ENCODE measurements at places on chromosomes 16 and 17.

DNA sequence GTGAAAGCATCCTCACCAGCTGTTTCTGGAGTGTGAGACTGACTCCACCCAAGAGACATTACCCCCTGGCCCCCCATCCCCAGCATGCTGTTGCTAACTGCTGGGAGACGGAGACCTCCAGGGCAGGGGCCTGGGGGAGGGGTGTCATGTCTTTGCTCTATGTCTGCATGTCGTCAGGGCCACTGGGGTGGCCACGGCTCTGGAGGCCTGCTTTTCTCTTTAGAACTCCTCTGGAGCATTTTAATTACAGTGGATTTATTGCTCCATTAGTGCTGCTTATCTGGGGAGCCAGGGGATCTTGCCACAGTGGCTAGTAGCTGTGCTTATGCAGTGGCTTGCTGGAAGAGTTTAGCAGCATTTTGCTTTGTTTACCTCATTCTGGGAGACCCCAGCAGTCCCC, 32.3 kb downstream of the CLEC16A start:
- no peak for DNase-seq

GRCh38 chr16:80527297-80527696, 13.5 kb upstream of the DYNLRB2 start:
- DNase-seq: no peak

GRCh38 chr17:47741109-47741792, 8.2 kb downstream of the TBX21 start:
- DNase-seq: no peak

DNA sequence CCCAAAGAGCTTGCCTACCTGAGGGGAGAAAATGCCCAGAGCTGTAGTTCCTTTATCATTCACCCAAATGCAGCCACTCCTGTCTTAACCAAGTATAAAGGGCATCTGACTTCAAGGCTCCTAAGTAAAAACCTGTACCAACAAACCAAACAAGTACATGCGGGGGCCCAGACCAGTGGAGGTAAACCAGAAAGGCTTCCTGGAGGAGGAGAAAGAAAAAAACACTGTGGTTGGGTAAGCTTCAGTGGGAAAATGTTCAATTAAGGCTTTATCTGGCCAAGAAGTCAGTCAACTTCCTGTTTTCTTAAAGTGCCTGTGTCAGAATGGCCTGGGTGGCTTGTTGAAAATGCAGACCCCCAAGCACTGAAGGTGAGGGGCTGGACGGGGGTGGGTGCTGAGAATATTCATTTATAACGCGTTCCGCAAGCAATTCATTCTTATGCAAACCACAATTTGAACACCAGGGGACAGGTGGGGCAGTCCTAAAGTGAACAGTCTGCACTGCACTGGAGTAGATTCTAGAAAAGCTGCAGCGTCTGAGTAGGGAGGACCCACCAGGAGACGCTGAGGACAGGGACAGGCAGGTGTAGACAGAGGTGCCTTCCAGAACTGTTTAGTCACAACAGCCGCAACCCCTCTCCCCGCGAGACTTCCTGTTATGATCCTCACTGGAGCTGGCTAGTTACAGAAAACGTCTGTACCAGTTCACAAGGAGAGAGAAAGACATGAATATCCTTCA, 467.1 kb downstream of the SOX9 start:
- no peak for DNase-seq

GRCh38 chr16:50280932-50281331, 14.6 kb downstream of the ADCY7 start:
- no peak for DNase-seq

DNA sequence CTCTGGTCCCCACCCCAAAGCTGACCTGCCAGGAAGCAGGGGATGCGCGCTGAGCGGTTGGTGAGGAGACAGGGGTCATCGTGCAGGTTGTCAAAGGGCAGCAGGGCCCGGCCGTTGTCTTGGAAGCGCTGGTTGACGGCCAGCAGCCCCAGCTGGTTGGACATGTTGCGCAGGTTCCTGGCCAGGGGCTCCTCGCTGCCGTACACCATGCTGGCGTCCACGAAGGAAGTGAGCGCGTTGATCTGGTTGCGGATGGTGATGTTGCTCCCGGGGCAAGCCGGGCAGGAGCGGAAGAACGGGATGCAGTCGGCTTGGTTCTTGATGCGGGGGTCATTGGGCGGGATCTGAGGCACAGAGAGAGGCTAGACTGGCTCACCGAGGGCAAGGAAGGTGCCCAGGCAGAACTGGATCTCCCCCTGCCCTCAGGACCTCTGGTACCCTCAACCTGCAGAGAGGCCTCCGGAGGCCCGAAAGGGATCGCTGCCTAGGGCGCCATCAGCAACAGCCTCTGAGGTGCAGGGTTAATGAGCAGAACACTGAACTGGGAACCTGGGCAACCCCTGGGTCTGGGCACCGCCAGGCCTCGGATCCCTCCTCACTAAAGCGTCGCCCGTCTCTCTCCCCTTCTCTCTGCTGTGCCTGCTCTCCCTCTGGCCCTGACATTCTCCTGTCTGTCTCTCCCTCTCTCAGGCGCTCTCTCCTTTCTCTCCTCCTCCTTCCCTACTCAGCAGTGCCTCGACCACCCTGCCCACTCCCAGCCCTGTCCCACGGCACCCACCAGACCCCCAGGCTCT, 2.7 kb downstream of the MPO start:
- no peak for DNase-seq

- DNase-seq: no peak
Measured at GRCh38 chr16:27495191-27495590, 54.5 kb downstream of the GTF3C1 start.

- DNase-seq: no peak
Measured at GRCh38 chr17:58229881-58230280, 8.5 kb upstream of the LPO start.

- DNase-seq: no peak
Measured at GRCh38 chr16:58475091-58475619, 24.8 kb upstream of the NDRG4 start.

DNA sequence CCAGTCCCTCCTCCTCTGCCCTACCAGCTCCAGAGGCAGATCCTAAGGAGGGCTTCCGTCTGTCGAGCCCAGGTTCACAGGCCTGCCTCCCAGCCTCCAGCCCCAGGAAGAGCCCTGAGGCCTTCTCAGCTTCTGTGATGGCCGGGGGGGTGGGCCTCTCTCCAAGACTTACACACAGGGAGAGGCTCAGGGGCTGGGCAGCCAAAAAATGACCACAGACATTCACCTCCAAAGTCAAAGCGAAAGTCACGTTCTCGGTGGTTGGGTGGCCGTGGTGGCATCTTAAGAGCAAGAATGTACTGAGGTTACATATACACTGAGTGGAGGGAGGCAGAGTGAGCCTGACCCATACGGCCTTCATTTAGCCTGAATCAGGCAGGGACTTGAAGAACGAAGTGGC, 119.1 kb downstream of the CCDC182 start:
- no peak for DNase-seq

- DNase-seq: no peak
Measured at GRCh38 chr17:32429598-32429997, 14.7 kb upstream of the PSMD11 start.

- DNase-seq: no peak
Measured at GRCh38 chr17:13030056-13030455, 12.2 kb upstream of the ELAC2 start.

- no peak for DNase-seq
Measured at GRCh38 chr16:62950351-62950750, 914.1 kb upstream of the CDH8 start.

GRCh38 chr16:89931964-89932363, 8.8 kb downstream of the TUBB3 start:
- DNase-seq: no peak

- no peak for DNase-seq
Measured at GRCh38 chr17:16215002-16215272, 397 bp downstream of the NCOR1 start.

- DNase-seq: no peak
Measured at GRCh38 chr17:21368545-21369246, 7.5 kb upstream of the KCNJ12 start.

- no peak for DNase-seq
Measured at GRCh38 chr17:76914937-76915336, 46.7 kb downstream of the MGAT5B start.

DNA sequence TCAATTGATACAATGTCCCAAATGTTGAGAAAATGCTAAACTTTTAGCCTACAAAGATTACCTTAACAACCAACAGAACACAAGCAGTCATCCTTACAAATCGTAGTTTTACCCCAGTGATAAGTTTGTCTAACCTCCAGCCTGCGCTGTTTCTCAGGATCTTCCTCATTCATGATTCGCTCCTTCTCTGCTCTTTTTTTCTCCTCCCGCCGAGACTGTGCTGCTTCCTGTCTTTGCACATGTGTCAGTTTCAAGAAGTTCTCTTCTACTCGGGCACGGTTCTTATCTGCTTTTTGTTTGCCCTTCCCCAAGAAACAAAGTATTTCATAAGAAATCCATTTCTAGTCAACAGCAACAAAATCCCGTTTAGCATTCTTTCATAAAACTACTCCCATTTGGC, 10.2 kb upstream of the STRADA start:
- no peak for DNase-seq

- DNase-seq: no peak
Measured at GRCh38 chr16:4071686-4072561, 44.3 kb downstream of the ADCY9 start.

DNA sequence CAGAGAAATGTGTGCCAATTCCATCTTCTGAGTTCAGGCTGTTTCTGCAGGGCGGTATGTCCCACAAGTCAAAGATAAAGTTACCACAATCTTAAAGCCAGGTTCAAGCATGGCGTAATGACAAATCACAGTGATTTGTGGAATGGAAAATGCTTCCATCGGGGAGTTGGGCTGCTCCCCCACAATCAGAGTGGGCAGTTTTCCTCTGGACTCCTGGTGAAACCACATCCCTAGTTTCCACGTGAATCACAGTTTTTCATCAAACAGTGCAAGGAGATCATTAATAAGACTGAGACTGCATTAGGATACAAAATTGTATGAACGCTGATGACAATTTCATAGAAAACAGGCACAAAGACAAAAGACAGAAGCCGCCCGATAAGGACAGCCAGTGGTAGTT, 3.6 kb downstream of the LITAF start:
- no peak for DNase-seq

DNA sequence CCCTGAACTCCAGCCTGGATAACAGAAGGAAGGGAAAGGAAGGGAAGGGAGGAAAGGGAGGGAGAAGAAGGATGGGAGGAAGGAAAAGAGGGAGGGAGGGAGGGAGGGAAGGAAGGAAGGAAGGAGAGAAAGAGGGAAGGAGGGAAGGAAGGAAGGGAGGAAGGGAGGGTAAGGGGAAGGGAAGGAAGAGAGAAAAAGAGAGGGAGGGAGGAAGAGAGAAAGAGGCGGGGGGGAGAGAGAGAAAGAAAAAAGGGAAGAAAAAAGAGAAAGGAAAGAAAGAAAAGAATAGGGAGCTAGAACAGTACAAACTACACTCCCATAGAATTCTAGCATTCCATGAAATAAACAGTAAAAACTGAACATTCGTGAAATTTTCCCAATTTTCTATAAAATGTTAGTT, 23.1 kb upstream of the TRIM37 start:
- DNase-seq: no peak

DNA sequence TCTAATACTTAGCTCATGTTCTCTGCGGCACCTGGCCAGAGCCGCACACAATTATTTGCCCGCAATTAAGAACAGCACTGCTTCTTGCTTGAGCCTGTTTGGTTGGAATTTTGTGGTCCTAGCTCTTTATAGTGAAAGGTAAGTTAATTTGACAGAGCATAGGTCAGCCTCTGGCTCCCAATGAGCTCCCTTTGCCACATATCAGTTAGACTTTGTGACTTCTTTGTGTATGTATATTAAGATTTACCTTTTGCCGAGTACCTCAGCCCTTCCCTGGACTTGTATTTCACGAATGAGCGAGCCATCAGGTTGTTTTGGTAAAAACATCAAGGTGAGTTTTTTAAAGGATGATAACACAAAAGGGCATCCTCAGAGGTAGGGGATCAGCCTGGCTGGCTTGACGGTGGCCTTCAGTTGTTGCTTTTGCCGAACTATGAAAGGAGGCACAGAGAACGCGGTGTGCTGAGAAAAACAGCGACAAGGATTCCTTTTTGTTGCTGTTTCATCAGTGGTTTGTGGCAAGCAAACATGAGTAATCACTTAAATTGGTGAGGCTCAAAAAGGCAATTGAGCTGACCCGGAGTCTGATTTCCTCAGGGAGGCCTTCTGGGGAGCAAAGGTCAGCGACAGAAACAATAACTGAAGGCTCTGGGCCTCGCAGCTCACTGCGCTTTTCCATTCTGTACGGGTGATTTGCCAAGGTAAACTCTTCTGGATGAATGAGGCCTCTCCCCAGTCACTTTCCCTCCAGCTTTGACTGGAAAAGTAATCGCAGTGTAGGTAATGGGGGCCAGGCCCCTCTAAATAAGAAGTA, 163.6 kb downstream of the HS3ST3A1 start:
- no peak for DNase-seq

GRCh38 chr16:414395-415169, 10.9 kb upstream of the RAB11FIP3 start:
- DNase-seq: no peak

GRCh38 chr16:13300066-13300840, 398.9 kb downstream of the SHISA9 start:
- no peak for DNase-seq

DNA sequence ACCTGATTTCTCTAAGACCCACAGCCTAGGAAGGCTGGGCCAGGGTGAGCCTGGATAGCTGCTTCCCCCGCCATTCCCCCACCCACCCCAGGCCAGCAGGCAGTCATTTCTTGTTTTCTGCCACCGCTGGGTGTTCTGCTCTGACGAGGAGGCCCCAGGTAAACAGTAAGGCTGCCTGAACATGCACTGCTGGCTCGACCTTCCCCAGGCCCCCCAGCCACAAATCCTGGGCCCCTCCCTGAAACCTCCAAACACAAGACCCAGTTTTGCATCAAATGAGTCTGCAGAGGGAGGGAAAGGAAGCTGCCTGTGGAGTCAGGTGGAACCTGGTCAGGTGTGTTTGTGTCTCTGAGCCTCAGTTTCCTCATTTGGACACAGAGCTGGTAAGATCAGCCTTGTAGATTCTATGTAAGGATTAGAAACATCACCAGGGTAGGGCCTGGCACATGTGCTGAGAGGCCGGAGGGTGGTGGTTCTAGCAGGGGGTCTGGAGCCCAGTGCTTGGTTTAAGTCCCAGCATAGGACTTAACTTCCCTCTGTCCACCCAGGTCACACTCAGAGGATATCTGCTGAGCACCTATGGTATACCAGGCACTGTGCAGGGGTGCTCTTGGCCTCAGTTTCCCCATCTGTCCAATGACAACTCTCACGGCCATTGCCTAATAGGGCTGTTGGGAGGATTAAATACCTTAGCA, 18.9 kb upstream of the PRM1 start:
- no peak for DNase-seq

- no peak for DNase-seq
Measured at GRCh38 chr16:25219070-25219737, 2.5 kb downstream of the AQP8 start.

GRCh38 chr16:66409156-66409555, 17.9 kb upstream of the BEAN1 start:
- no peak for DNase-seq

- DNase-seq: no peak
Measured at GRCh38 chr16:84138824-84139627, 6.0 kb downstream of the HSDL1 start.

- DNase-seq: no peak
Measured at GRCh38 chr17:53058031-53058430, 764.7 kb upstream of the KIF2B start.

DNA sequence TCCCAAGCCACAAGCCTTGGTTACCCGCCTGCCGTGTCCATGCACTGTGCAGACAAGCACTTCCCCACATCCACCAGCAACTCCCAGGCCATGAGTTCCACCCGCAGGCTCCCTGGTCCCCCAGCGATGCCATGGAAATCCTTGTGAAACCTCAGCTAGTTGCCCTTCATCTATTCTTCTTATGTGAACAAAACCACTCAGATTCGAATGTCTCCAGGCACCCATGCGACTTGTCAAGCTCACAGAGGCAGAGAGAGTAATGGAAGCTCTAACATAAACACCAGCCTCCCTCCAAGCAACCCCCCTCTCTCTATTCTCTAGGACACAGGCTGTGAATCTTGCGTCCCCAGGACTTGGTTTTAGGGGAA, 182.6 kb downstream of the C16orf95 start:
- DNase-seq: no peak

All from stimulated activated CD8-positive, alpha-beta memory T cell treated with anti-CD3 and anti-CD28 coated beads, Interleukin-12 subunit alpha, Interleukin-12 subunit beta, amount 100 ng/mL, for 4 hours (primary cell).